ENCODE measurements at places on chromosomes 7 and 10.

DNA sequence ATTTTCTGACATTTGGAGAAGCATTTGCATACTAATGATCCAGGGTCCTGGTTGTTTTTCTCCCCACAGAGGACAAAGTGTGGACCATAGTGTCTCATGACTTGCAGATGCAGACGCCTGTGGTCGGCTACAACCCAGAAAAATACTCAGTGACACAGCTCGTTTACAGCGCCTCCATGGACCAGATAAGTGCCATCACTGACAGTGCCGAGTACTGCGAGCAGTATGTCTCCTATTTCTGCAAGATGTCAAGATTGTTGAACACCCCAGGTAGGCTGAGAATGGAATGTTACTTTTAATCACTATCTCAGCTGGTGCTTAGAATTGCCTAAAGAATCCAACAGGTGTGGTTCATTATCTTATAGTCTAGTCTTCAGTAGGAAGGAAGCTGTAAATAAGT, 951.5 kb upstream of the C7orf33 start:
- DNase-seq = no peak

DNA sequence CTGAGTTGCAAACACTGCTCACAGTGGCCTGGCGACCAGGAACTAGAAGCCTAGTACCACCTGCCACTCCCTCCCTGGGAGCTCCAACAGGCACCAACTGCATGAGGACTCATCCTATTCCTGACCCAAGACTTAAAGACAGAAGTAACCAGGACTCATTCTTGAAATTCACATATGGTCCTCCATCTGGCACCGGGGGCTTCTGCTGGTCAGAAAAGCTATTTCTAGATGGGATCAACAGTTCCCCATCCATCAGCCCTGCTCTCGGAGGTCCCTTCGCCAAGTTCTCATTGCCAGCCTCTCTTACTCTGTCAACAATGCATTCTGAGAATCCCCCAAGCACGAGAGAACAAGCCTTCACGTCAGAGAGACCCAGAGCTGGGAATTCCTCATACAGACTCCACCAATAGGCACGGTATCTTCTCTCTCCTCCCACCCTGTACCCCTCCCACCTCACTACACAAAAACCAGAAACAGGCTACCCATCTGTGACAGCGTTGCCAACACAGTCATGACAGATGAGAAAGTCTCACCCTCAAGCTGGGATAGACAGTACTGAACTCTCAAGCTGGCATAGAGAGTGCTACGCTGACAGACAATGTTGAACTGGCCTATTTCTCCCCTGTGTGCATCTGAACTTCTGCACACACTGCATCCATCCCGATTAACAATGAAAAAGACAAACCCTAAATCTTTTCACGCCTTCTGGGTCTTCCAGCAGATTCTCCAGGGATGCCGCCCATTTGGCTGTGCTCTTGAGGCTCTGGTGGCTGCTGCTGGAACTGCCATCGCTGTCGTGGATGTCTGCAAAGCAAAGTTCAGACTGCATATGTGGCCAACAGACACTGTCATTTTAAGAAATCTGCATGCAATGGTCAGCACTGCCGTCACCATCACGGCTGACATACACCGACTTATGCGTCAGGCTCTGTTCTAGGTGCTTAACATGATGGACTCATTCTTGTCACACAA, 15.6 kb downstream of the RGS10 start:
- DNase-seq = no peak

DNA sequence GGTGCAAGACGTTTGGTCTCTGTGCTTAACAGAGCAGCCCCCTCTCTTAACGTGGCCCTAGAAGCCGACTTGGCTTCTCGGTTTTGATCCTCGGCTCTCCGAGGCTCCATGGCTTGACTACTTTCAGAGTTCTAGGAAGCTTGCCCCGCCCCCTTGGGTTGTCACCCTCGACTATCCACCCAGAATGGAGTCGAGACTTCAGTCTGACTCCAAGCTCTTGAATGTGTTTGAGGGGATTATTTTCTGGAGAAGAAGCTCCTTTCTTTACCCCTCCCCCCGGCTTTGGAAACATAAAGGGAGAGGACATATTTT, 448 bp downstream of the SEC24C start:
- peak; percentile 86 for DNase-seq

GRCh38 chr10:30865141-30865926, 166.3 kb downstream of the ZNF438 start:
- DNase-seq = no peak

- peak; percentile 93 for DNase-seq
Observed at GRCh38 chr10:106573106-106573505, 591.4 kb downstream of the SORCS1 start.
